PC-9 (cell line): ENCODE measurements at places on chromosomes 5 and 9. TPM values are rescaled to one million over a fixed set of nuclear protein-coding genes. Genes with fewer than 3 reads are reported as not detected.

The PRR16 gene
- 2.8 and 5.0 TPM in 2 replicates for total RNA-seq

The SPINK13 gene
- not detected in 2 replicates for total RNA-seq

The HTR1A gene
- total RNA-seq: not detected in 2 replicates

The ITGA2 gene
- total RNA-seq: 24.7 and 35.8 TPM in 2 replicates

The IL17B gene
- not detected in 2 replicates for total RNA-seq

The ST8SIA4 gene
- 2.1 and 2.4 TPM in 2 replicates for total RNA-seq

The LCP2 gene
- total RNA-seq: not detected in 2 replicates

The DOK3 gene
- total RNA-seq: 12.2 and 12.3 TPM in 2 replicates

The CCL27 gene
- 0.44 and 0.98 TPM in 2 replicates for total RNA-seq

The PCDHGA10 gene
- 0.13 and 0.15 TPM in 2 replicates for total RNA-seq

The SCGB3A2 gene
- total RNA-seq: not detected in 2 replicates
